ENCODE measurements at places on chromosomes 5 and 9. TPM values are rescaled to one million over a fixed set of nuclear protein-coding genes. Genes with fewer than 3 reads are reported as not detected.

- DNase-seq: no peak
- H3K4me3 ChIP-seq: no peak overlapping the region
- H3K27ac ChIP-seq: no peak overlapping the region
- no peaks in the 10 kb centered on the region for H3K36me3 ChIP-seq
- peaks cover 29% of the 10 kb centered on the region for H3K27me3 ChIP-seq
These were observed 62.6 kb upstream of the XPA start for GRCh38 chr9:97759581-97760288.

- H3K27me3 ChIP-seq: no peaks in the 10 kb centered on the region
- H3K27ac ChIP-seq: no peak overlapping the region
- DNase-seq: no peak
- H3K4me1 ChIP-seq: no peaks in the 10 kb centered on the region
- no peaks in the 10 kb centered on the region for H3K36me3 ChIP-seq
These were observed 17.2 kb downstream of the C5orf63 start for GRCh38 chr5:127055880-127056653.

- DNase-seq: no peak
- H3K4me3 ChIP-seq: no peak overlapping the region
- H3K27ac ChIP-seq: no peak overlapping the region
- no peaks in the 10 kb centered on the region for H3K4me1 ChIP-seq
- no peaks in the 10 kb centered on the region for H3K27me3 ChIP-seq
These were observed 174.9 kb upstream of the GPR151 start for GRCh38 chr5:146690880-146691355.

GRCh38 chr9:18014556-18014955 lies 435.7 kb downstream of the SH3GL2 start:
- H3K27me3 ChIP-seq: no peaks in the 10 kb centered on the region
- DNase-seq: no peak
- H3K36me3 ChIP-seq: no peaks in the 10 kb centered on the region
- H3K27ac ChIP-seq: no peak overlapping the region
- H3K4me1 ChIP-seq: no peaks in the 10 kb centered on the region

- DNase-seq: no peak
- H3K4me3 ChIP-seq: no peak overlapping the region
- H3K27me3 ChIP-seq: no peaks in the 10 kb centered on the region
- no peaks in the 10 kb centered on the region for H3K36me3 ChIP-seq
These were observed 663.2 kb downstream of the TLR4 start for GRCh38 chr9:118367383-118367782.

Gene PCDHA13
- total RNA-seq: not detected

Gene RLN2
- total RNA-seq: 0.85 TPM

- no peak overlapping the region for H3K27ac ChIP-seq
- H3K36me3 ChIP-seq: no peaks in the 10 kb centered on the region
- peaks cover 33% of the 10 kb centered on the region for H3K27me3 ChIP-seq
- no peaks in the 10 kb centered on the region for H3K4me1 ChIP-seq
- no peak for DNase-seq
These were observed 43.5 kb downstream of the AGXT2 start for GRCh38 chr5:35004200-35004599.

DNA sequence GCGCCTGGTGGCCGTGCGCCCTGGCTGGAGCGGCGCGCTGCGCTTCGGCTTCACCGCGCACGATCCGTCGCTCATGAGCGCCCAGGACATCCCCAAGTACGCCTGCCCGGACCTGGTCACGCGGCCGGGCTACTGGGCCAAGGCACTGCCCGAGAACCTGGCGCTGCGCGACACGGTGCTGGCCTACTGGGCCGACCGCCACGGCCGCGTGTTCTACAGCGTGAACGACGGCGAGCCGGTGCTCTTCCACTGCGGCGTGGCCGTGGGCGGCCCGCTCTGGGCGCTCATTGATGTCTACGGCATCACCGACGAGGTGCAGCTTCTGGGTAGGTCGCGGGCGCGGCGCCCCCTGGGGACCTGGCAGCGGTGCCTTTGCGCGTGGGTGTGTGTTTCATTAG lies 28.9 kb downstream of the NEURL1B start:
- no peaks in the 10 kb centered on the region for H3K36me3 ChIP-seq
- no peaks in the 10 kb centered on the region for H3K27me3 ChIP-seq
- peaks cover 96% of the 10 kb centered on the region for H3K4me1 ChIP-seq
- no peak overlapping the region for H3K27ac ChIP-seq
- no peak overlapping the region for H3K4me3 ChIP-seq
- DNase-seq: no peak

GRCh38 chr9:81634915-81635516 lies 54.3 kb downstream of the TLE1 start:
- H3K27ac ChIP-seq: no peak overlapping the region
- H3K27me3 ChIP-seq: no peaks in the 10 kb centered on the region
- no peak for DNase-seq
- no peaks in the 10 kb centered on the region for H3K4me1 ChIP-seq
- peaks cover 16% of the 10 kb centered on the region for H3K36me3 ChIP-seq

DNA sequence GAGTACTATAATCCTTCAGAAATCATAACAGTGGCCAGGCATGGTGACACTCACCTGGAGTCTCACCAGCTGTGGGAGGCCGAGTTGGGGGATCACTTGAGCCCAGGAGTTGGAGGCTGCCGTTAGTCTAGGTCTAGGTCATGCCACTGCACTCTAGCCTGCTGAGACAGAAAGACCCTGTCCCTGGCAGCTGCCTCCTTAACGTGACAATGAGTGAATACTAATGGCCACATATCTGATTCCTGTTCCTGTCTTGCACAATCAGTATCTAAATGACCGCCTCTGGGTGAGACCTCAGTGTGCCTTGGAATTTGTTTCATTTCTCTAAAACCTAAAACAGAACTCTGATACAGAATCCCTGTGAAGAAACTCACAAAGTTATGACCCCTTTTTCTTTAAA lies 131.0 kb upstream of the DAB2 start:
- H3K27me3 ChIP-seq: no peaks in the 10 kb centered on the region
- no peaks in the 10 kb centered on the region for H3K4me1 ChIP-seq
- no peak overlapping the region for H3K27ac ChIP-seq
- no peak overlapping the region for H3K4me3 ChIP-seq

DNA sequence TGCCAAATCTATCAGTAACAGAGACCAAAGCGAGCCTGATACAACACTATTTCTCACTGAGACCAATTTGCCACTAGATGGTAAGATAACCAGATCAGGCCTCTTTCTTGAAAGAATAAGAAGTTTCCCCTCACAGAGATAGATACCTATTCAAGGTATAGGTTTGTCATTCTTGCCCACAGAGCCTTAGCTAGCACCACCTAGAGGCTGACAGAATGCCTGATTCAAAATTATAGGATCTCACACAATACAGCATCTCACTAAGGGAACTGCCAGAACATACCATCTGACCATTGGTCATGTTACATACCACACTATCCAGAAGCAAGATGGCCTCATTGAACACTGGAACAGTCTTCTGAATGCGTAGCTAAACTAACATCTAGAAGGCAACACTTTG lies 166.6 kb upstream of the HCN1 start:
- H3K36me3 ChIP-seq: no peaks in the 10 kb centered on the region
- no peak for DNase-seq
- no peaks in the 10 kb centered on the region for H3K4me1 ChIP-seq
- no peak overlapping the region for H3K27ac ChIP-seq

- H3K27me3 ChIP-seq: no peaks in the 10 kb centered on the region
- no peak overlapping the region for H3K4me3 ChIP-seq
- DNase-seq: no peak
- no peak overlapping the region for H3K27ac ChIP-seq
- no peaks in the 10 kb centered on the region for H3K36me3 ChIP-seq
These were observed 184.4 kb downstream of the SAXO1 start for GRCh38 chr9:18848657-18849056.

DNA sequence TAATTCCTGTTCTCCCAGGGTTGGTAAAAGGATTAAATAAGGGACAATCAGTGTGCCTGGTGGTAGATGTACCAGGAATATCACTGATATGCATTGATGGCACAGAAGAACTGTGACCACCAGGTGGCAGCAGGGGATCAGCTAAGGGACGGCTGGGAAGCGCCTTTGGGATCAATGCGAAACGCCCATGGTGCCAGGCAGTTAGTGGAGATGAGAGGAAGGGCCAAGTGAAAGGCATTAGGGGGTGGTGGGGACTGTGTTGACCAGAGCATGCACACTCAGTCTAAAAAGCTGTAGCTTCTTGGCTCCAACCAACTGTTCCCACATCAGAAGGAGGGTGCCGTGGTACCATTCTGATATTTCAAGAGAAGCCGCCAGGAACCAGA lies 55.6 kb downstream of the ARHGEF37 start:
- H3K36me3 ChIP-seq: no peaks in the 10 kb centered on the region
- no peak overlapping the region for H3K27ac ChIP-seq
- H3K4me3 ChIP-seq: no peak overlapping the region
- peak; percentile 87 for DNase-seq
- H3K4me1 ChIP-seq: peaks cover 25% of the 10 kb centered on the region
- no peaks in the 10 kb centered on the region for H3K27me3 ChIP-seq
